Liver (tissue), 10 donors: ENCODE measurements at places on chromosomes 3 and 15. TPM values are rescaled to one million over a fixed set of nuclear protein-coding genes. Genes with fewer than 3 reads are reported as not detected.

EPB42 gene
- total RNA-seq: not detected

GABRR3 gene
- total RNA-seq: not detected

TLE3 gene
- 13.7 TPM for total RNA-seq

GOLGA8M gene
- total RNA-seq: 4.4 TPM

PEX11A gene
- total RNA-seq: 6.6 TPM

CHRFAM7A gene
- total RNA-seq: 0.37 TPM
